CD4-positive, alpha-beta T cell treated with Interleukin-17A for 4 hours (primary cell): ENCODE measurements at places on chromosomes 3 and 15.

DNA sequence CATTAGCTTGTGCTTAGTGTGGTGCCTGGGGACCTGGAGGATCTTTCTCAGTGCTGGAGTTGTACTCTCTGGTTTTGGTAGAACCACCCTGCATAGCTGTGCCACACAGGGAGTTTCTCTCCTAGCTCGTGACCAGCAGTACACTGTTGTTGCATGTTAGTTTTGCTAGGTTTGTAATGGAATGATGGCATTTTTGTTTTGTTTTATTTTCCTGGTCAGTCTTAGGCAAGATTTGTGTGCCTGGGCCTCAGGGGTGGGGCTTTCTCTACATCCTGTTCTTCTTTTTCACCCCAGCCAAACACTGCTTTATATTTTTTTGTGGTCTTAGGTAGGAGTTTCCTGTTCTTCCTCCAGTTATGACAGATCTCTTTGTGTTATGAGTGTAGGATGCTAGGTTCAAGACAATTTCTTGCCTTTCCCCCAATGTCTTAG lies 534.5 kb upstream of the KCNMB2 start:
- peak; percentile 32 for DNase-seq

DNA sequence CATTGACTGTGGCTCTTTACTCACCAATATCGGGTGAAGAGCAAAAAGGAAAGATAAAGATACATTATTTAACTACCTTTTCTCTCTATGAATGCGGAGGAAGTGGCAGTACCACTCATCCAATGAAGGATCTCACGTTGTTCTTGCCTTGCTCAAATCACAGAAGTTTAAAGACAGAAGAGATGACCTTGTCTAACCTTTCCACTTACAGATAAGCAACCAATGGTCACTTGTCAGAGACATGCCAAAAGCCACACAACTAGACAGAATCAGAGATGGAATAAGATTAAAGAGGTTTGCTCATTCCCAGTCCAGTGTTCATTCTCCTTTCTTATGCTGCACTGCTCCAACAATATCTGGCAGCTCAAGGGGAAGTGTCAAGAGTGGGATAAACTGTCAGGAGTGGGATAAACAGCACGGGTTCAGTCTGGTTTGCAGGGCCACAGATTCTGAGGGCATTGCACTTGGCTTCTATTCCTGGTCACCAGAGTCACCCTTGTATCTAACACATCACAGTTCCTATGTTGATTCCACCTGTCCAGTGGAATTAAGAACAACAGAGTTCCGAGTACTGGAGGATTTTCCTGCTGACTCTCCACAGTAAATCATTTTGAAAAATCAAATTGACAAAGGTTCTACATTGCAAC lies 6.7 kb downstream of the VPS13C start:
- DNase-seq: no peak

DNA sequence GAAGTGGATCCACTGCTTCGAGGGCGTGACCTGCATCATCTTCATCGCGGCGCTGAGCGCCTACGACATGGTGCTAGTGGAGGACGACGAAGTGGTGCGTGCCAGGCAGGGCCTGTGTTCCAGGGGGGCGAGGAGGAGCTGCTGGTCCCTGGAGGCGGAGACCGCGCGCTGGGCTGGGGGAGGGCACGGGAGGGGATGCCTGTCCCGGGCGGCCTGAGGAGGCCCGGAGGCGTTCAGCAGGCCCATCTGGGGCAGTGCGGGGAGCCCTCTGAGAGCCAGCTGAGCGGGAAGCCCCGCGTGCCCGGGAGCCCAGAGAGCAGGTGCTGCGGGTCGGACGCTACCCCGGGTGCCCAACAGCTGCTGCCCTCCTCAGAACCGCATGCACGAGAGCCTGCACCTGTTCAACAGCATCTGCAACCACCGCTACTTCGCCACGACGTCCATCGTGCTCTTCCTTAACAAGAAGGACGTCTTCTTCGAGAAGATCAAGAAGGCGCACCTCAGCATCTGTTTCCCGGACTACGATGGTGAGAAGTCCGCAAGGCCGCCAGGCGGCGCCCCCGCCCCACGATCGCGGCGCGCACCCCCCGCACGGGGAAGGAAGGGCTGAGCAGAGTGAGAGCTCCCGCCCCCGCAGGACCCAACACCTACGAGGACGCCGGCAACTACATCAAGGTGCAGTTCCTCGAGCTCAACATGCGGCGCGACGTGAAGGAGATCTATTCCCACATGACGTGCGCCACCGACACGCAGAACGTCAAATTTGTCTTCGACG lies 2.9 kb downstream of the GNAT1 start:
- DNase-seq: peak; percentile 90

GRCh38 chr3:46954178-46954577 lies 22.4 kb downstream of the CCDC12 start:
- DNase-seq: no peak

DNA sequence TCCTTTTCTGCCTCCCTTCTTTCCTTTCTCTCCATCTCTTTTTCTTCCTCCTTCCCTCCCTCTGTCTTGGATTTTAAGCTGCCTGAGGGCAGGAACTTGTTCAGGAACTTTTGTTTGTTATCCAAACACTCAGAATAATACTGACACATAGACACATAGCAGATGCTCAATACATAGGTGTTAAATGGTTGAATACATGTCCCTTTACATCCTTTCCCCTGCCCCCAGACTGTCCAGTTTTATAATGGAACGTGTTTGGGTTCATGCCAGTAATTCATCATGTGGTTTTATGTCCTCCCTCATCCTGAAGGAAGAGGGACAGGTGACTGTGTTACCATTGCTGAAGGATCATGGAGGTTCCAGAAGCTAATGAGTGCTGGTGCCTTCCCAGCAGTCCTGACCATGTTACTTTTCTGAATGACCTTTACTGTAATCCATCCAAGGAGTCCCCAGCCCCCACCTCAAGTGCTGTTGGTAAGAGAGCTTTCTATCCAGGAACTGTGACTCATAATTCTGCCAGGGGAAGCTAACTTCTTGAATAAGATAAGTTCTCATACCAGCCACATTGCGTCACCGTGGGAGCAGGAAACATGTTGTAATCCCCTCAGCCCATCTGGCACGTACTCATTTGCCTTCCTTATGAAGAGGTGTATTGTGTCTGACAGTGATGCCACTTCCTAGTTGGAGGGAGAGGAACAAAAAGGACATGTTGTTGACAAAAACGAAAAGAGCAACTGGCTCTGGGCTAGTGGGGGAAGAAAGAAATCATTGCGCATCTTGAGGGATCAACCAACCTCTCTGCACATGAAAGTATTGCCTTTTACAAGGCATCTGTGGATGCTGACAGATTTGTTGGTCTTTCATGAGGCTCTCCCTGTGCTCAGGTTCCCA lies 52.4 kb downstream of the IL1RAP start:
- no peak for DNase-seq

DNA sequence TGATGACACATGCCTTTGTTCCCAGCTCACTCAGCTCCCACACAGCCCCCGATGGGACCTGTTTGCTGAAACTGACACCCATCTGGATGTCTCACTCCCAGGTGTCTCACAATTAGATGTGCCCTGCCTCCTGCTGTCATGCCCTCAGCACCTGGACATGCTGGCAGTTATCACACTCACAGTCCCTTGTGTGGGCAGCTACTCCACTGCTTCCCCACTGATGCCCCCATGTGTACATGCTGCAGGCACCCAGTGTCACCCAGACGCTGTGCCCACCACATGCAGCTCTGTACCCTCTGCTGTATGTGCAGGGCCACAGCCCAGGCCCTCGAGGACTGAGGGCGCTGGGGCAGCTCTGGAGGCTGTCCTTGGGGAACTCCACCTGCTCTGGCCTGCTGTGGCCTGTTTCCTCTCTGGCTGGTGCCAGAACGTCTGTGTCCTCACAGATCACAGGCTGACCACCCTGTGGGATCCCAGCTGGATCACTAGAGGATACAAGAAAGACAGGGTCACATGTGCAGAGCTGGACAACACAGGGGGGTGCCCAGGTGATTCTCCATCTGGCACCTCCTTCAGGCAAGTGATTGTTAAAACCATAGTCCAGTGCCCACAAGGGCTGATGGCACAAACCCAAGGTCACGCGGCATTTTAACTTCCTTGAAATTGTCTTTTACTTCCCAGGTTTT lies 14.0 kb downstream of the C3orf22 start:
- DNase-seq: no peak

DNA sequence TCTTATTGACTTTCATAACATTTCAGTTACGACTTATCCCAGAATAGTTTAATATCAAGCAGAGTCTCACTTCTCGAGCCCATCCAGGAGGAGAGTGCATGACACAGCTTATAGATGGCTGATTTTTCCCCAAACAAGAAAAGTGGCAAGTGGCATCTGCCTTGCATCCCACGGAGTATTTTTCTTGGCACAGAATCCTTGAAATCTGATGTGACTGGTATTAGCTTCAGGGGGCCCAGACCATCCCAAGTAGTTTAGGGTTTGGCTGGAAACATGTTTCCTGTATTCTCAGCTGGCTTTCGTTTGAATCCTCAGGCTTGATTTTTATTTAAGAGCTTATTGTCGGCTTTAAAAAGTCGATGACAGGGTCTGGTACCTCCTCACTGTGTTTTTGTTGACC lies 20.7 kb upstream of the FBXL22 start:
- DNase-seq: no peak

DNA sequence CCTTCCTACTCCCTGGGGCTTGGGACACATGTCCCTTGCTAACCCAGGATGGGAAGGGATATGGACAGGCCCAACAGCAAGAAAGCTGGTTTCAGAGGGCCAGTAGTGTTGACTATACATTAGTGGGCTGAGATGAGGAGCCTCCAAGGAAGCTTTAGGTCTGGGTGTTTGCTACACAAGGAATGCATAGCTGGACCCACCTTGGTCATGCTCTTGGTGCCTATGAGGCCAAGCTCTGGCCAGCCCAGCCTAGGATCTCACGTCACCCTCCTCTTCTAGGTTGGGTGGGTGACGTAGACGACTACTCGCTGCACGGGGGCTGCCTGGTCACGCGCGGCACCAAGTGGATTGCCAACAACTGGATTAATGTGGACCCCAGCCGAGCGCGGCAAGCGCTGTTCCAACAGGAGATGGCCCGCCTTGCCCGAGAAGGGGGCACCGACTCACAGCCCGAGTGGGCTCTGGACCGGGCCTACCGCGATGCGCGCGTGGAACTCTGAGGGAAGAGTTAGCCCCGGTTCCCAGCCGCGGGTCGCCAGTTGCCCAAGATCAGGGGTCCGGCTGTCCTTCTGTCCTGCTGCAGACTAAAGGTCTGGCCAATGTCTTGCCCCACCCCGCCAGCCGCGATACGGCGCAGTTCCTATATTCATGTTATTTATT lies 653 bp upstream of the WDR6 start:
- peak; percentile 34 for DNase-seq

DNA sequence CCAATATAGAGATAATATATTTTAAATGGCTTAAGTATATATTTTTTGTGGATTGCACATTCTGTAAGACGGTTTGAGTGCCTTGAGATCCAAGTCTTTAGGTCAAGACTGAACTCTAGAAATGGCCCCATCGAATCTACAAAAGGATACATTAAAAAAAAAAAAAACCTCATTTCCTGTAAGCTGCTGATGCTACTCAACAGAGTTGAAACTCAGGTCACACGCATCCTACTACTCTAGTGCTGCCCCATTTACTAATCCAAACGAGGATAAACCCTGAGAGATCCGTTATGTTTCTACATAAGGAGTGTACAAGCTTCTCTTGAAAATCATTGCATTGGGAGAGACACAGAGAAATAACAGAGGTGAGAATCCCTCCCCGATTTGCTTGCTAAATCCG lies 187.3 kb downstream of the TIGIT start:
- DNase-seq: no peak
